ENCODE measurements at places on chromosomes 11 and 22.

GRCh38 chr22:50432131-50432876 lies 42.5 kb downstream of the SBF1 start:
- H3K27ac ChIP-seq, result no peak overlapping the region
- DNase-seq, result no peak
- no peaks in the 10 kb centered on the region for H3K4me1 ChIP-seq
- H3K27me3 ChIP-seq, result no peaks in the 10 kb centered on the region

- H3K27ac ChIP-seq, result no peak overlapping the region
- no peaks in the 10 kb centered on the region for H3K27me3 ChIP-seq
- no peak for DNase-seq
- H3K4me3 ChIP-seq, result no peak overlapping the region
- no peaks in the 10 kb centered on the region for H3K36me3 ChIP-seq
Observed at GRCh38 chr11:109405671-109406070, 16.3 kb upstream of the C11orf87 start.

DNA sequence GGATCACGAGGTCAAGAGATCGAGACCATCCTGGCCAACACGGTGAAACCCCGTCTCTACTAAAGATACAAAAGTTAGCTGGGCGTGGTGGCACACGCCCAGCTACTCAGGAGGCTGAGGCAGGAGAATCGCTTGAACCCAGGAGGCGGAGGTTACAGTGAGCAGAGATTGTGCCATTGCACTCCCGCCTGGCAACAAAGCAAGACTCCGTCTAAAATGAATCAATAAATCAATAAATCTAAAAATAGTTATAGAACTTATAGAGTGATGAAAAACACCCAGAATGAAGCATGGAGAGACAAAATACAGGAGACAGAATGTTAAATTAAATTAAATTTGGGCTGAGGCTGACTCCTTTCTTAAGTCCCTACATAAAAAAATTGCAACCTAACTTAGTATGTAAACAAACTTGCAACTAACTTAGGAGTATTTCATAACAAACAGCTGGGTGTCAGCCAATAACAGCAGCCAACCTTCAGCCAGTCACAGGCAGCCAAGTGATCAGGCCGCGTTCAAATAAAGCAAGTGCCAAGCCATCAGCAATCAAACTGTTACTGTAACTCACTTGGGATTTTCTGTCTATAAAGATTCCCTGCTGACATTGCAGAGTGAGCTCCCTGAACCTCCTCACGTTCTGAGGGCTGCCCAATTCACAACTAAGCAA lies 7.3 kb upstream of the TP53AIP1 start:
- H3K27me3 ChIP-seq, result no peaks in the 10 kb centered on the region
- H3K4me1 ChIP-seq, result no peaks in the 10 kb centered on the region
- H3K4me3 ChIP-seq, result no peak overlapping the region

DNA sequence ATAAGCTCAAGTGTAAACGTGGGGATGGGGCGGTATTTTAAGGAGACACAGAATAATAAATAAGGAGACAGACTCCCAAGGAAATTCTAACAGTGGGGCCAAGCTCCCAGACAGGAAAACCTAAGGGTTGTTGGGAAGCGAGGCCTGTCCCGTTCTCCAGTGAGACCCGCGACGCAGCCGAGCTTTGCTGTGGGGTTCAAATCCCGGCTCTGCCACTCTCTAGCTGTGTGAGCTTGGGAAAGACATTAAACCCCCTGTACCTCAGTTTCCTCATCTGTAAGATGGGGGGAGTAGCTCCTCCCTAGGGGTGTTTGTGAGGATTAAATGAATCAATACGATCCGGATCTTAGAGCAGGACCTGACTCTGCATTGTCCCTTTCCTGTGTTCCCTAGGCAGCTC lies 106.8 kb downstream of the TRIM29 start:
- H3K4me3 ChIP-seq, result no peak overlapping the region
- no peaks in the 10 kb centered on the region for H3K4me1 ChIP-seq
- H3K27me3 ChIP-seq, result no peaks in the 10 kb centered on the region

DNA sequence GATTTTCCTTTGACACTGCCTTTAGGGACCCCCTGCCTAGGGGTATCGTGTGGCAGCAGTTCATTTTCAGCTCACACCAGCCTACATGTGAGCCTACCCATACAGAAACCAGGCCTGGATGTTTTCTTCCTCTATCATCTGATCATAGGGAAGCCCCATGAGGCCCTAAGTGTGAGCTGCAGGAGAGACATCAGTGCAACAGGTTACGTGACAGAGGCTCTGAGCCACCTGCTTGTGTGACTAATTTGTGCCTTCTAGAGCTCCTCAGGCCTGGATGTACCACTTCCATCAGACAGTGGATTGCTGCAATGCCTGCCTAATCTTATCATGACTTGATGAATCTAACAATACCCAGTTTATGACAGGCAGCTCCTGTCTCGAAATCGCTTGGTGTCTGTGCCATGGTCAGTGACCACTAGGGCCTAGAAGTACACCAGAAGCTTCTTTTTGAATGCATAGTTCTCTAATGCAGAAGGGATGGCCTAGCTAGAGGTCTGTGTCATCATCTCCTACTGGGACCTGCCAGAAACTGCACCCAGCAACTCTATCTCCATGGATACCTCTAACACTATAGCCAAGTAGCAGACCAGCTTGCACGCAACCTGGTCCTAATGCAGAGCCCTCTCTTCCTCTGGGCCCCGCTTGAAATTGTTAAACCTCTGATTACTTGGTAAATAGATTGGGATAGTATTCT lies 109.7 kb upstream of the CLPB start:
- H3K27ac ChIP-seq, result no peak overlapping the region
- H3K27me3 ChIP-seq, result no peaks in the 10 kb centered on the region
- DNase-seq, result no peak

GRCh38 chr11:64007629-64008282 lies 21.5 kb downstream of the OTUB1 start:
- H3K4me1 ChIP-seq, result peaks cover 12% of the 10 kb centered on the region
- no peak overlapping the region for H3K27ac ChIP-seq
- no peak overlapping the region for H3K4me3 ChIP-seq

- no peak overlapping the region for H3K27ac ChIP-seq
- no peaks in the 10 kb centered on the region for H3K4me1 ChIP-seq
- no peaks in the 10 kb centered on the region for H3K36me3 ChIP-seq
- peaks cover 24% of the 10 kb centered on the region for H3K27me3 ChIP-seq
Observed at GRCh38 chr11:61652135-61652534, 28.1 kb upstream of the DAGLA start.

DNA sequence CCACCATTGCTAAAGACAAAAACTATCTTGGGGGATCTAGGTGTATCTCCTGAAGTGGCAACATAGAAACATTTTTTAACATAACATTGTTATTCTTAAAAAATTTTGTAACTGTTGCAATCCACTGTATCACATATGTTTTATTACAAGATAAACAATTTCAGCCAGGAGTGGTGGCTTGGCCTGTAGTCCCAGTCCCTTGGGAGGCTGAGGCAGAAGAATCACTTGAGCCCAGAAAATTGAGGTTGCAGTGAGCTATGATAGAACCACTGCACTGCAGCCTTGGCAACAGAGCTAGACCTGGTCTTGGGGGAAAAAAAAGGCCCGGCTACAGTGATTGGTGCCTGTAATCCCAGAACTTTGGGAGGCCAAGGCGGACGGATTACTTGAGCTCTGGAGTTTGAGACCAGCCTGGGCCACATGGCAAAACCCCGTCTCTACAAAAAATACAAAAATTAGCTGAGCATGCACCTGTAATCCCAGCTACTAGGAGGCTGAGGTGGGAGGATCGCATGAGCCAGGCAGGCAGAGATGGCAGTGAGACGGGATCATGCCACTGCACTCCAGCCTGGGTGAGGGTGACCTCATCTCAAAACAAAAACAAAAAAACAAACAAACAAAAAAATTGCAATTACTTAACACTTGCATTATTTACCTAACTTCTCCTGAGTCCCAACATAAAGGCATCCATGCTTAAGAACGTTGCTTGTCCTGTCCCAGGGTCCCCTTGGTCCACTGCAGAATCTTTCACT lies 1.5 kb upstream of the DEPDC5 start:
- no peak for DNase-seq
- H3K27me3 ChIP-seq, result no peaks in the 10 kb centered on the region
- peak overlapping the region; percentile 82 for H3K27ac ChIP-seq

DNA sequence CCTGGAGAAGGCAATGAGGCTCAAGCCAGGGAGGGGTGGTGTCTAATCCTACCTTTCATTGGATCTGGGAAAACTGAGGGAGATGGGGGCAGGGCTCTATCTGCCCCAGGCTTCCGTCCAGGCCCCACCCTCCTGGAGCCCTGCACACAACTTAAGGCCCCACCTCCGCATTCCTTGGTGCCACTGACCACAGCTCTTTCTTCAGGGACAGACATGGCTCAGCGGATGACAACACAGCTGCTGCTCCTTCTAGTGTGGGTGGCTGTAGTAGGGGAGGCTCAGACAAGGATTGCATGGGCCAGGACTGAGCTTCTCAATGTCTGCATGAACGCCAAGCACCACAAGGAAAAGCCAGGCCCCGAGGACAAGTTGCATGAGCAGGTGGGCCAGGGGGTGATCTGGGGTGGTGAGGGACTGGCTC lies at the start of gene FOLR1:
FOLR1 (plus strand) TSS at position 180 of the 421 bp plus-strand sequence; CDS start at position 214, 34 bp downstream.
- no peaks in the 10 kb centered on the region for H3K36me3 ChIP-seq
- H3K4me3 ChIP-seq, result no peak within 1 kb of the TSS
- no peaks in the 10 kb centered on the region for H3K4me1 ChIP-seq
- no peaks in the 10 kb centered on the region for H3K27me3 ChIP-seq
- no peak for DNase-seq
- no peak within 1 kb of the TSS for H3K27ac ChIP-seq

GRCh38 chr11:118055966-118056365 lies 20.9 kb upstream of the TMPRSS4 start:
- no peaks in the 10 kb centered on the region for H3K27me3 ChIP-seq
- no peak for DNase-seq
- H3K27ac ChIP-seq, result no peak overlapping the region
- no peaks in the 10 kb centered on the region for H3K36me3 ChIP-seq

DNA sequence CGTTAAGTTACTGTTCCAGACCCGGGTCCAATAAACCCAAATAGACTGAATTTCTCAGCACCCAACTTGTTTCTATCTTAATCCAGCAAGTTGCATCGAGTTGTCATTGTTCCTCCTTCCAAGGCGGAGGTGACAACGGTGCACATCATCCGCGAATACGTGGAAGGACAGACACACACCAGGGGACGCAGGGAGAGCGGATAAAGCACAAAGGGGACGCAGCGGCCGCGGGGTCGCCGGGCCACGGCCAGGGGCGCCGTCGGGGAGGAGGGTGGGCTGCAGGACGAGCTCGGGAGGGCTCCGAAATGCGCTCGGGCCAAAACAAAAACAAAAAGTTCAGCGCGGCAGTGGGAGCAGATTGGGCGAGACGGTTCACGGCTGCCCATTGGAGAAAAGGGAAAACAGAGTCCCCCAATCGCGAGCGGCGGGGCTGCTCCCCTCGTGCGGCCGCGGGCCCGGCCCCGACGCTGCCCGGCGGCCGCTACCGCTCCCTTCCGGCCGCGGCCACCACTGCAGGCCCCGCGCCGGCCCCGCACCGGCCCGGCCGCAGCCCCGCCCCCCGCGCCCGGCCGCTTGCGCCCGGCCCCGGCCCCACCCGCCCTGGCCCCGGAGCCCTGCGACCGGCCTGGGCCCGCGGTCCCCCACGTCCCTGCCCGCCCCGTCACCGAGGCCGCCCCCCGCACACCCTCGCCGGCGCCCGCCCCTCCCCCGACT lies 518 bp downstream of the KMT5B start:
- H3K4me1 ChIP-seq, result peaks cover 16% of the 10 kb centered on the region
- H3K36me3 ChIP-seq, result peaks cover 4% of the 10 kb centered on the region
- peak; percentile 90 for DNase-seq
- H3K27me3 ChIP-seq, result peaks cover 9% of the 10 kb centered on the region
- peak overlapping the region; percentile 91 for H3K27ac ChIP-seq
- H3K4me3 ChIP-seq, result peak overlapping the region; percentile 76

- DNase-seq, result no peak
- H3K4me1 ChIP-seq, result peaks cover 5% of the 10 kb centered on the region
- no peak overlapping the region for H3K4me3 ChIP-seq
- H3K36me3 ChIP-seq, result no peaks in the 10 kb centered on the region
- no peak overlapping the region for H3K27ac ChIP-seq
- no peaks in the 10 kb centered on the region for H3K27me3 ChIP-seq
Observed at GRCh38 chr22:48554893-48555572, 1272.6 kb downstream of the BRD1 start.

- H3K4me3 ChIP-seq, result no peak overlapping the region
- H3K4me1 ChIP-seq, result peaks cover 25% of the 10 kb centered on the region
Observed at GRCh38 chr11:76455331-76455730, 10.5 kb downstream of the EMSY start.

- DNase-seq, result no peak
- no peak overlapping the region for H3K27ac ChIP-seq
- no peaks in the 10 kb centered on the region for H3K36me3 ChIP-seq
- H3K4me3 ChIP-seq, result no peak overlapping the region
- H3K27me3 ChIP-seq, result no peaks in the 10 kb centered on the region
Observed at GRCh38 chr11:1168721-1169161, 11.0 kb downstream of the MUC5AC start.

DNA sequence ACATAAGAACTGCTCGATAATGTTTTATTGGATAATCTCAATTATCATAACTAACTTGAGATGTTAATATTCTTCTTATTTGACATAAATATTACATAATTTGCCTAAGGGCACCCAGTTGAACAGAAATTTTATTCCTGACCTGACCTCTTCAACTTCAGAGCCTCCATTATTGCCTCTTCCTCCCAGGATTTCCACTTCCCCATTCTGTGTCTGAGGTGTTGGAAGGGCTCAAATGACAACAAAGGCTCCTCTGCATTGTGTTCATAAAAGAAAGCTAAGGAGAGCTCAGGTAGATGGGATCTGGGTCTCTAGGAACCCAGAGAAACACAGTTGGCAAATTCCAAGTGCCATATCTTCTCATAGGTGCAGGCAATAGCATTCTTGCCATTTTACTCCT lies 61.2 kb upstream of the ARHGAP20 start:
- peaks cover 8% of the 10 kb centered on the region for H3K4me1 ChIP-seq
- H3K27me3 ChIP-seq, result no peaks in the 10 kb centered on the region
- H3K36me3 ChIP-seq, result no peaks in the 10 kb centered on the region
- no peak overlapping the region for H3K4me3 ChIP-seq
- no peak for DNase-seq
- no peak overlapping the region for H3K27ac ChIP-seq

DNA sequence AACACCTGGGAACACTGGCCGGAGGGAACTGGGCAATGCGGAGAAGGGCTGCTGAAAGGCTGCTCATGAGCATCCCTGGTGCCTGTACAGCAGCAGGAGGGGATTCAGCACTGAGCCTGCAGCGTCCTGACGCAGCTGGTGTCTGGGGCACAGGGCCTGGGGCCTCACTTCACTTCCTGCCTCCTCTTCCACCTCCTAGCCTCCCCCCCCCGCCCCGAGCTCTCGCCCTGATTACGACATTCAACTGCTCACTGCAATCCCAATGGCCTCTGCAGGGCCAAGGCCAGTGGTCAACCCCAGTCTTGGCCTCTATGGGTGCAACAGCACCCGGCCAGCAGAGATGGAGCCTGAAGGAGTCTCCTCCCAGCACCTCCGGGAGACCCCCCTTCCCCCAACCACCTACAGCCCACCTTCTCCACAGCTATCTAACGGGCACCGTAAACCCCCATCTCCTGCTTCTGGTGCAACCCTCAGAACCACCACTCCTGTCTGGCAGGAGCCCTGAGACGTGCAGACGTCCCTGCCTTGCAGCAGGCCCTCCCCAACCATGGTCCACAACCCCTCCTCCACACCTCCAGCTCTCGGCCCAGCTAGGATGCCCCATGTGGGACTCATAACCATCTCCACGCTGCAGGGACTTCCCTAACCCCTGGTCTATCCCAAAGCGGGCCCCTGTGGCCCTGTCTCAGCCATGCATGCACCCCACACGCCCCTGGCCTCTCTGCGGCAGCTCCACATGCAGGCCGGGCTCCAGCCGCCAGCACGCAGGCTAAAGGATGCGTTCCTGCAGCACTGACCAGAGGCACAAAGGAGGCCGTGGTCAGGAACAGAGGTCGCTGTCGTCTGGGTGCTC lies 38.2 kb downstream of the BRD1 start:
- H3K27me3 ChIP-seq, result no peaks in the 10 kb centered on the region
- no peaks in the 10 kb centered on the region for H3K4me1 ChIP-seq
- no peak for DNase-seq
- no peak overlapping the region for H3K27ac ChIP-seq

All from SJSA1 (cell line).